ENCODE measurements at places on chromosomes 4 and X.

DNA sequence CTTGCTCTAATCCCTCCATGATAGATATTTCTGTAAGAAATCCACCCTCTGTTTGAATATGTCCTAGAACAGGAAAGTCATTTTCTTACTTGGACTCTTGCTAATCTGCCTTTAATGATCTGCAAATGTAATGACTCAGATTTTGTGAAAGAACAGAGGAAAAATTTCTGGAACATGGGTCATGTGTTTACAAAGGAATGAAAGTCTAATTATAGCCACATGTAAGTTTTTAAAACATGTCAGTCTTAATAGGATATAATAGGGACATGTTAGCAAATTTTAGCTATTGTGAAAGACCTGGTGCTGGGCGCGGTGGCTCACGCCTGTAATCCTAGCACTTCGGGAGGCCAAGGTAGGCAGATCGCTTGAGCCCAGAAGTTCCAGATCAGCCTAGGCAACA is 47.6 kb downstream of the GRK4 start:
- DNase-seq: no peak

- DNase-seq: no peak
Measured at GRCh38 chr4:87697272-87697671, 47.2 kb downstream of the DMP1 start.

DNA sequence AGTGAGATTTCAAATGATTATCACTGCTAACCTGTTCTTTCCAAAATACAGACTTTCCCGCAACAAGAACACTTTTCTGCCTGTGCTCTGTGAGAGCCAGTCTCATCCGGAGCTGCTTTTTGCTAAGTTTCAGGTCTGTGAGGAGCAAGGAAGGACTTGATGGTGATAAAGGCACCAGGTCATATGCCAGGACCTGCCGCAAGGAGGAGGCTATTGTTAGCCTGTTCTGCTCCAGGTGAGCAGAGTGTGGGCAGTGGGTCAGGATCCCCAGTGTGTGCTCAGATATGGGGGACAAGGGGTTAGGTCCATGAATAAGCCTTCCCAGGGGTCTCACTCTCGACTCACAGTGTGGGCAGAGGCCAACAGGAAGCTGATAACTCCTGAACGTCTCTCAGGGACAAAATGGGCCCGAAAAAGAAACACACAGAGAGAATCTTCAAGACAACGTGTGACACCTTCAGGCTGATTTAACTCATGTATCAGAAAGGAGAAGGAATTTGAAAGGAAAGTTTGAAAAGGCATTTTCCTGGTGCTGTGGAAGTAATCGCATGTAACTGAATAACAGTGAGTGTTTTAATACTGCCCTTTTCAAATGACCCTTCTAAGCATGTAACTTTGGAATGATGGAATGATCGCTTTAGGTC is 57.7 kb upstream of the PDLIM3 start:
- DNase-seq: no peak

DNA sequence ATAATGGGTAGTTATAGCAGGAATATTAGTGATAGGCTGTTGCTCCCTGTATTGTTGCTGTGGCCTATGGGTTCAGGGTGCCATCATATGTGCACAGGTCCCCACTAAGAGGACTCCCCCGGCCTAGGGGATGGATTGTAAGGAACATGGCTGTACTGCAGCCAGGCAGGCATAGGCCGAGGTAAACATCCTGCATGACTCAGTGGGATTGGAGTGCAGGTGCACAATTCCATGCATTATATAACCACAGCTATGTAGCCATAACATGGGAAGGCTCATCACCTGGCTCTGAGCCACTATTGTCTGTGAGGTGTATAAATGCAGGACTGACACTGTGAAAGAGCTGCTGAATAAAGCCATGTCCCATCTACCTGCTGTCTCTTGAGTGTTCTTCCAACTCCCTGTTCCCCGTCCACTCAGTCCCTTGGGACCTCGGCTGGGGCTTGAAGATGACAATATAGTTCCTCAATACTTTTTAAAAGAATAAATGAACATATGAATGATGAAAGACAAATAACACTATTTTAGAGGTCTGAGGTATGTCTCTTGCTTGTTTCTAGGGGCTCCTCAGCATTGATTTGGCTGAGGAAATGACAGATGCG is 425.2 kb downstream of the IDS start:
- DNase-seq: no peak

DNA sequence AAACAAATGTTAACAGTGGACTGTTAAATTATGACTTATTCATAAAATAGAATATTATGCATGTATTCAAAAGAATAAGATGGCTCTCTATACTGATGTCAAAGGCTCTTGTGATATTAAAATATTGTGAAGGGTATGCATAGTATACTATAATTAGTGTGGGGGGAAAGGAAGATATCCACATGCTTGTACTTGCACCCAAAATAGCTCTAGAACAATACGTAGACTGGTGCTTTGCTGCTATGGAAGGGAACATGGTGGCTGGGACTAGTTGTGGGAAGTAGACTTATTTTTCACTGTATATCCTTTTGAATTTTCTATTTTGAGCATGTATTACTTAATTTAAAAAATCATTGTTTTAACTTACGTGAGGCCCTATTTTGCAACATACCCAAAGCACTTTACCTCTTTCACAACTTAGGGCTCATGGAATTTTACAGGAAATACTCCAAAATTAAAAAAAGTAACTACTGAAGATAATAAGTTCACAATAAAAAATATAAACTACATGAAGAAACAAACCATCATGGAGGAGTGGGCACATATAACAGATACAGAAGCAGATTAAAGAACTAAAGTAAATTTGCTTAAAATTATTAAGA is 7.9 kb downstream of the PGRMC2 start:
- DNase-seq: no peak
